ENCODE measurements at places on chromosomes 16 and 17.

DNA sequence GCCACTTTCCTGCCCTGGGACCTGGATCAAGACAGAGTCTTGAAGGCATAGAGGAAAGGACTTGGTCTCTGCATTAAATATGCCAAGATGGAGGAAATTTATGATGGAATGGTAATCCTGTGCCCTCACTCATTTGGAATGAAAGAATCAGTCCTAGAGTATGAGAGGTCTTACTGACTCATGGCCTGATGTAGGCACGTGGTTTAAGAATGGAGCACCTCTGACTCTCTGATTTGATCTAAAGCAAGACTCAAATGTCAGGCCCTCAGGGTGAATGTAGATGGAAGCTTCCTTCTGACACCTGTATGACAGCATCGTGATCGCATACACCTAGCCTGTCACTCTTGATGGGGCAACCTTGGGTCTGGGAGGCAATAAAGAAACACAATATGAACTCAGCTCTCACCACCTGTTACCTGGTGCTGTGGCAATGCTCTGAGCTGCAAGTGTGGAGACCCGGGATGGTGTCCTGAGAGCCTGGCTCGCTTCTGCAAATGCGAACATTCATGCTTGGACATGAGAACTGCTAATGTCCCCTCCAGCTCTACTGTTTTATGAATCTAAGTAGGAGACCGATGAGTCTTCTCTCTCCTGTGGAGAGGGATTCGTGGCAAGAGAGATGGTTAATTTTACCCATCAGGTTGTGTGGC is 229.9 kb downstream of the ABCC12 start:
- DNase-seq: no peak

DNA sequence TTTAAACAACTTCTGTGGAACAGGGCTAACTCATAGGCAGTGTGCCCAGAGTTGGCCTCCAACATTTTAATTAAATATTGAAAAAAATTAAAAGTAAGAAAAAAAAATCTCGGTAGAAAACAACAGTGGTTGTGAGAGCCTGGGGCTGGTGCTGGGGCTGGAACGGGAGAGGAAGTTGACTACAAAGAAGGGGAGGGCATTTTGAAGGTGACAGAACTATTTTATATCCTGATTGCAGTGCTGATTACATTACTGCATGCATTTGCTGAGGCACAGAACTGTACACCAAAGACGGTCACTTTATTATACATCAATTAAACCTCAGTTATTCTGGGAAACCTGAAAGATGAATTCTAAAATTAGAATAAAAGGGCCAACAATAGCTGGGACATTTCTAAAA is 142.5 kb downstream of the PARN start:
- no peak for DNase-seq

GRCh38 chr16:10839279-10839666 is 20.7 kb upstream of the TVP23A start:
- DNase-seq: no peak

DNA sequence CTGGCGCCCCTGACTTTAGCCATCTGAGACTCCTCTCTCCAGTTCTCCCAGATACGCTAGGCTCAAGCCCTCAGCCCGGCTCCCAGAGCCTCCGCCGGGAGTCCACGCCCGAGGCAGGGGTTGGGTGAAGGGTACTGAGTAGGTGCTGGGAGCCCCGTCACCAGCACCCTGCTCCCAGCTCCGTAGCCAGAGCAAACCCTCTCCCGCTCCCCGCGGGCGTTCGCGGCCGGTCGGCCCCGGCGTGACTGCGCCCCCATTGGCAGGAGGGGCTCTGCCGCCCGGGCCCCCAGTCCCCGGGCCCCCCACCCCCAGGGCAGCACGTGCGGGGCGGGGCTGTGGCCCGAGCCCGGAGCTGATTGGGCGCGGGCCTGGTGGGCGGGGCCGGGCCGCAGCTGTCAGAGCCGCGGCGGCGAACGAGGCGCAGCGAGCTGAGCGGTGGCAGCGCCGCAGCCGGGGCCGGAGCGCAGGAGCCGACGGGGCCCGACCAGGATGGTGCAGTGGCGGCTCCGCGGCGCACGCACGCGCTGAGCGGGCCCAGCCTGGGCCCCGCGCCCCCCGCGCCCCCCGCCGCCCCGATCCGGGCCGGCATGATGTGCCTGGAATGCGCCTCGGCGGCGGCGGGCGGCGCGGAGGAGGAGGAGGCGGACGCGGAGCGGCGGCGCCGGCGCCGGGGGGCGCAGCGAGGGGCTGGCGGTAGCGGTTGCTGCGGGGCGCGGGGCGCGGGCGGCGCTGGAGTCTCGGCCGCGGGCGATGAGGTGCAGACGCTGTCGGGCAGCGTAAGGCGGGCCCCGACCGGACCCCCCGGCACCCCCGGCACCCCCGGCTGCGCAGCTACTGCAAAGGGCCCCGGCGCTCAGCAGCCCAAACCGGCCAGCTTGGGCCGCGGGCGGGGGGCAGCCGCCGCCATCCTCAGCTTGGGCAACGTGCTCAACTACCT is at the start of gene SPNS2:
Gene SPNS2 (plus strand): TSS at position 421 of the 937 bp plus-strand sequence. CDS start 167 bp downstream, at position 588.
- no peak for DNase-seq
